ENCODE measurements at places on chromosomes 12 and 14. TPM values are rescaled to one million over a fixed set of nuclear protein-coding genes. Genes with fewer than 3 reads are reported as not detected.

The PLA2G1B gene
- not detected for total RNA-seq

The IRAK3 gene
- 0.91 TPM for total RNA-seq

The DDN gene
- total RNA-seq: 0.81 TPM

The DACT1 gene
- 0.64 TPM for total RNA-seq

The C14orf180 gene
- not detected for total RNA-seq

The NOPCHAP1 gene
- total RNA-seq: 37.4 TPM

The MRPS35 gene
- 85.6 TPM for total RNA-seq

The ABHD12B gene
- total RNA-seq: not detected

The SLCO1B1 gene
- 0.39 TPM for total RNA-seq

The PTHLH gene
- 15.4 TPM for total RNA-seq

The PTPRB gene
- 0.42 TPM for total RNA-seq

The KCNK10 gene
- total RNA-seq: not detected

The CEBPE gene
- total RNA-seq: not detected

The EIF2S1 gene
- total RNA-seq: 231 TPM

The OR6C70 gene
- total RNA-seq: not detected

The TPPP2 gene
- total RNA-seq: not detected

The CMAS gene
- 42.5 TPM for total RNA-seq

The TMEM30B gene
- 0.81 TPM for total RNA-seq

The TMTC1 gene
- total RNA-seq: 0.05 TPM

The ACAD10 gene
- total RNA-seq: 10.6 TPM

The DENND5B gene
- total RNA-seq: 12.7 TPM
